ENCODE measurements at places on chromosomes 4 and X. TPM values are rescaled to one million over a fixed set of nuclear protein-coding genes. Genes with fewer than 3 reads are reported as not detected.

The NEUROG2 gene
- total RNA-seq: not detected

The PABPC4L gene
- total RNA-seq: 2.1 TPM

The RTL9 gene
- 0.11 TPM for total RNA-seq

The TMSB15C gene
- total RNA-seq: 6.2 TPM

The OTC gene
- not detected for total RNA-seq
